ENCODE measurements at places on chromosomes 12 and 14.

GRCh38 chr14:101373690-101374295 is 187.5 kb upstream of the DIO3 start:
- DNase-seq = no peak

DNA sequence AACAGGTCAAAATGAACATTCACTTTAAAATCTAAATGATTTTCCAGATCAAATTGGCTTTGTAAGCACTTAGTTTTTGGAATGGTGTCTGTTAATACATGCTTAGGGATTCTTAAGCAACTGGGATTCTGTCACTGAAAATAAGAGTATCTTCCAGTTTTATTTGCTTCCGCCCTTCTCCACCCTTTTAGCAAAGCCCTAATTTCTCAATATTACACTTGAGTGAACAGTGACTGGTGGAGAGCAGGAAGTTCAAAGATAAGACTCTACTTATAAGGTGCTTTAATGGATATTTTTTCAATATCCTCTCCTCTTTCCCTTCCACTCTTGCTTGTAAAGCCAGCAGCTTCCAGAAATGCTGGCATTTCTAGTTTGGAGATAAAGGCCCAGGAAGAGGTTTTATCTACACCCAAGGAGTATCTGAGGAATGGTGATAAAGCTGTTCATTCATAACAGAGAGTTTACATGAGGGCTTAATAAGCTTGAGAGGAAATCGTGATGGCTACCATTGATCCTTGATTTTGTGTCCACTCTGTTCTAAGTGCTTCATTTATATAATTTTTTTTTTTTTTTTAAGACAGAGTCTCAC is 265.9 kb upstream of the PRICKLE1 start:
- DNase-seq = no peak

GRCh38 chr12:10027311-10027710 is 3.2 kb upstream of the CLEC9A start:
- no peak for DNase-seq

- DNase-seq = peak; percentile 63
Measured at GRCh38 chr12:48814262-48815125, 3.8 kb upstream of the CACNB3 start.

- no peak for DNase-seq
Measured at GRCh38 chr14:104632781-104633180, 28.2 kb upstream of the TMEM179 start.

DNA sequence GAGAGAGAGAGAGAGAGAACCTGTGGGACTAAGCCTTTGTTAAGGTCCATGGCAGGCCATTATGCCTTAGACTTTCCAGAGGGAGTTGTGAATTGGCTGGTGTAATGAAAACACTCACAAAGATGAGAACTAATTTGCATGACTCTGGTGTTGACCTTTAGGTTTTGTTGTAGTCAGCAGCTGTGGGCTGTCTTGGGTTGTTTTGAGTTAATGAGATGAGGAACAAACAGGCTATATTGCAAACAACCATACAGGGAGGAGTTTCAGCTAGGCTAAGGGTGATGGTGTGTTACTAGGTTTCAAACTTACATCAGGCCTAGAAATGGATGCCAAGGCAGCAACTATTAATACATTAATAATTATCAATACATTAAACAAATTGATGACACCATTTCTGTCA is 26.3 kb downstream of the ATXN7L3B start:
- no peak for DNase-seq
